ENCODE measurements at places on chromosomes 5 and 9.

DNA sequence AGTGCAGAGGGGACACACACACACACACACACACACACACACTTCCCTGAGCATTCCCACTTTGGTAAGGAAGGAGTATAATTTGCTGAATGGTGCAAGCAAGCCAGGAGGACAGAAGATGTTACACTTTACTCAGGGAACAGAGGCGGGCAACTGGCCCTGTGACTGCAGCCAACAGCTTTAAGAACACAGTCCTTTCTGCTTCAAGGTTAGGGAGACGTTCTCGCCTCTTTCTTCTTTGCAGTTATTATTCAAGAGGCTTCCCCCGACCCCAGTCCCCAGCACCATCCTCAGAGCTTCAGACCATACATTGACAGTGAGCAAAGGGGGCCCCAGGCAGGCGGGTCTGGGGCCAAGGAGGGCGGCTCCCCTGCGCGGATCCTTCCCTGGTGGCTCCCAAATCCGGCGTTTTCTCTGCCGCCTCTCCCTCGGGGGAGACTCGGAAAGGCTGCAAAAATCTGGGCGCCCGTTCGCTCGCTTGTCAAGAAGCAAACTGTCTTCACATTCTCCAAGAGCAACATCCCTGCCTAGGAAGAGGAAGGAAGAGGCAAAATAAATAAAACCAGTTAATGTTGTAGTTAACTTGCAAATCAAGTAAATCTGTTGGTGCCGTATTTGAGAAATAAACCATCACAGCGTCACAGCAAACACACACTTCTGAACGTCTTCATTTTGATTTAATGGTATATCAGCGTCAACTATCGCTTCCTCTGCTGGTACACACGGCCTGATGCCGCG, 3.8 kb upstream of the LHX2 start:
- peak overlapping the region; percentile 48 for H3K4me3 ChIP-seq
- no peak for DNase-seq
- H3K36me3 ChIP-seq: no peaks in the 10 kb centered on the region
- peak overlapping the region; percentile 20 for H3K27ac ChIP-seq

DNA sequence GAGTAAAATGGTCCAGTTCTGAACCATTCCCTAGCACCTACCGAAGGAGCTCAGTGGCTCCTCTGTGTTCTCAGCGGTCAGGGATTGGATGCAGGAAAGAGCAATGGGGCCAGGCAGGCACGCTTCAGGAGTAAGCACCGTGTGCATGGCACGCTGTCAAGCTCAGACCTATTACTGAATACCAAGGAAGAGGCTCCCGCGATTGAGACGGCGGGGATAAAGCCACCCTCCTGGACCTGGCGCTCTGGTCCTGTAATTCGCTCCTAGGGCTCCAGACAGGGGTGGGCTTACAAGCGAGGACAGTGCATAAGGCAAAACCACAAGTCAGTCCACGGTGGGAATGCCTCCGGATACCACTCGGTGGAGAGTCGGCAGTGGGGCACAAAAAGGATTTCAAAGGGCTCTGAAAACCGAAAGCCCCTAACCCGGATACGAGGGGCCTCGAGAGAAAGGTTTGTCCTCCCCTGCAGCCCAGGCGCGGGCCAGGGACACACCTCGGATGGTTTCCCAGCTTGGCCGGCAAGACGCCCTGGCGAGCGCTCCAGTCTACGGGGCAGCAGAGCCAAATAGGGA, 988 bp downstream of the OXCT1 start:
- peak; percentile 32 for DNase-seq
- no peaks in the 10 kb centered on the region for H3K27me3 ChIP-seq

DNA sequence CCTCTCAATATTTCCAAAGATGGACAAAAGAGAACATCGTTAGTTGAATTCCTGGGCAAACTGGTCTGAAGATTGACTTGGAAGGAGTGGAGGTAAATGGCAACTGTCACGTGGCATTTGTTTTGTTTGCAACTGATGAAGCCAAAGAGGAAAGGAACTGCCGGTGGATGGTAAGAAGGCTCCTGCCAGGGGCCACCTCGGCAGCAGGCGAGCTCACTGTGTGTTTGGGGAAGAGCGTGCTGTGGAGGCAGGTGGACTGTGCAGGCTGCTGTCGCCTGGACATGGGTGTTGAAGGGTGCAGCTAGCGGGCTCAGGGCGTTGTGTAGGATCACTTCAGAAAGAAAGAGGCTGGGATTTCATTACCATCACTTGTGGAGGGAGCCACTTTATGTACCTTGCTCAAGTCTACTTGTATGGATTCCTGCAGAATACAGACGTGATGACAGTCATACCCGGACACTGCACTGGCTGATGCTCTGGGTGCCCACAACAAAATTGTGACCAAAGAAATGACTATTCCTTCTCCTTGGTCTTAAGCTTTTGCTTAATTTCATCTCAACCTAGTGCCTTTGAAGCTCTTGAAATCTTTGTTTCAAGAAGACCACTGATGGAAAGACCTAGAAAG, 72.7 kb downstream of the MAP1B start:
- no peaks in the 10 kb centered on the region for H3K4me1 ChIP-seq
- no peaks in the 10 kb centered on the region for H3K36me3 ChIP-seq
- no peak overlapping the region for H3K4me3 ChIP-seq
- no peak overlapping the region for H3K27ac ChIP-seq
- DNase-seq: no peak
- H3K27me3 ChIP-seq: peaks cover 20% of the 10 kb centered on the region

DNA sequence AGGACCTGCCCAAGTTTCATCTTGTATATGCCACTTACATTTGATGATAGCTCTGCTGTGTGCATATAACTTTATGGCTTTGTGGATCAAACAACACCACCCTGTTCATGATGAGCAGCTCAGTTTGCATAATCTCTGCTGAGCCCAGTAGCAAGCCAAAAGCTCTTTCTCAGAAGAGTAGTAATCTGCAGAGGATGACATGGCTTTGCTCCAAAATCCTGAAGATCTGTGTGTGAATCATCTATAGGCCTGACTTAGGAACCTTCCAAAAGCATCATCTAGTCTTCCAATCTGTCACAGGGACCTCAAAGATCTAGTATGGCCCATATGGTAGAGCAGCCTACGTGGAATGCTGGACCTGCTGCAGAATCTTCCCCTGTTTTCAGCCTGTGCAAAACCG, 394.6 kb downstream of the PSAT1 start:
- H3K27me3 ChIP-seq: no peaks in the 10 kb centered on the region
- no peak overlapping the region for H3K4me3 ChIP-seq
- no peak for DNase-seq
- H3K27ac ChIP-seq: no peak overlapping the region
- H3K36me3 ChIP-seq: no peaks in the 10 kb centered on the region
- H3K4me1 ChIP-seq: peaks cover 34% of the 10 kb centered on the region

- H3K27ac ChIP-seq: no peak overlapping the region
- no peaks in the 10 kb centered on the region for H3K27me3 ChIP-seq
- H3K36me3 ChIP-seq: no peaks in the 10 kb centered on the region
- no peaks in the 10 kb centered on the region for H3K4me1 ChIP-seq
These were observed 38.8 kb downstream of the ITGA2 start for GRCh38 chr5:53027913-53028312.

GRCh38 chr5:129629575-129629974, 118.3 kb upstream of the MINAR2 start:
- H3K4me1 ChIP-seq: no peaks in the 10 kb centered on the region
- no peaks in the 10 kb centered on the region for H3K27me3 ChIP-seq
- DNase-seq: no peak
- H3K36me3 ChIP-seq: no peaks in the 10 kb centered on the region
- H3K4me3 ChIP-seq: no peak overlapping the region

DNA sequence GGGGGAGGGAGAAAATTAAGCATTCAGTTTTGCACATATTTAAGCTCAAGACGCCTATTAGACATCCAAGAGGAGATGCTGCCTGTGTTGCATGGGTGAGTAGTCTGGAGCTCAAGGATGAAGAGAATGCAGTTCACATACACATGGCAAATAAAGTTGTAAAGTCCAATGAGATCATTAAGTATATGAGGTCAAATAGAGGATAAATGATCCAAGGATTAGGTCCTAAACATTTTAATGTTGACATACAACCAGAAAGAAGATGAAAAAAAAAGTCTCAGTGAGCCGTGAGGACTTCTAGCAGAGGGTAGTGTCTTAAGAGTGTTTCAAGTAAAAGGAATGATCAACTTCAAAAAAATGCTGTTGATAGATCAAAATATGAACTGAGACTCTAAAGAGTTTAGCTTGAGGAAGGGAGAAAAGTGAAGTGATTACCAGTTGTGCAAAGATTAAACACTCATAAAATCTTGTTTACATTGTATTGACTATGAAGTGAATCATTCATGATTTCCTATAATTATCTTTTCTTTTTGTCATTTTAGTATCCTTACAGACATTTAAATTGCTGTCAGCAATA, 251.8 kb downstream of the ZNF608 start:
- H3K4me3 ChIP-seq: no peak overlapping the region
- H3K4me1 ChIP-seq: no peaks in the 10 kb centered on the region

GRCh38 chr5:96377597-96377996, 55.5 kb downstream of the PCSK1 start:
- no peaks in the 10 kb centered on the region for H3K36me3 ChIP-seq
- DNase-seq: no peak
- H3K4me3 ChIP-seq: no peak overlapping the region
- no peaks in the 10 kb centered on the region for H3K4me1 ChIP-seq

Data from activated B cell treated with CpG ODN at 0.5 μM for 24 hours (primary cell).